AML-193 (cell line): ENCODE measurements at places on chromosomes 4 and X.

GRCh38 chr4:109676886-109677285 lies 26.4 kb downstream of the CASP6 start:
- DNase-seq = no peak

DNA sequence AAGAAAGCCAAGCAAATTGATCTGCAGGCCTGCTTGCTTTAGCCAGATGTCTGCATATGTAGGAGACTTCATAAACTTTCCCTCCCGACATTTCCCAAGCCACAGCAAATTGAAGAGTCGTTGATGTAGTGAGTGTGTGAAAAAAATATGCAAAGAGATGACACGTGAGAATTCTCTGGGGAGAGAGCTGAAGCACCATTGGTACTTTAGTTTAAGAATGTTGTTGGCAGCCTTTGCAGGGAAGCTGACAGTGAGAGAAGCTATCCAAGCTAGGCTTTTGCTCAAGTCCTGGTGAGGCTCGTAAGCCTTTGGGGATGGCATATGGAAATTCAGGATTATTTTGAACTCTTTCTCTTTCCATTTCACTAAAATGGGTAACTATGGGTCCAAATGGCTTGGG lies 87.5 kb downstream of the GLRA2 start:
- DNase-seq = no peak

DNA sequence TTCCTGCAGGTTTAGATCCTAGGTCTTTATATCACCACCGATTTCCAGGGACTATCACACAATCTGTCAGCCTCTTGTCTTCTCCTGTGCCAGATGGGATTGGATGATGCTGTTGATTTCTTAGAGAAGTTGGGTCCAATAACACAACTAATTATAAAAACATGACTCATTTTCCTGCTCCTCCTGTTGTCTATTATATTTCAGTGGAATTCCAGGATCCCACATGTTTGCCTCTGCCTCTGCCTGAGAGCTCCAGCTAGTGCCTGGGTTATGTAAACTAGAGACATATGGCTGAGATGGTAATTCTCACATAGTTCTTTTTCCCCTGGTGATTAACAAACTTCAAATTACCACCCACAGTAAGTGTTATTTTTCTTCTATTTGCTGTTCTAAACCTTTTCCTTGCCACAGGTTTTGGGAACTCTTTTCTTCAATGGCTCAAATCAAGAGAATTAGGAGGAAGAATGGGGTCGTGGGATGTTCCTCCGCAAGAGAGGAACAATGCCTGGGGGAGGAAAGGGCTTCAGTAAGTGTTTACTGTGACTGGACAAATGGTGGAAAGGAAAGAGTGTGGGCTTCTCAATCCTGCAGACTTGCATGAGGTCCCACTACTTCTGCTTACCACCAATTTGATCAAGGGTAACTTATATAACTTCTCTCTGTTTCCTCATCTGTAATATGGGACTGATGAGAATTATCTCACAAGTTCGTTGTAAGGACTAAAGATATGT lies 3.4 kb upstream of the HOPX start:
- no peak for DNase-seq

GRCh38 chr4:119615068-119615719 lies 13.4 kb downstream of the PDE5A start:
- DNase-seq = no peak

DNA sequence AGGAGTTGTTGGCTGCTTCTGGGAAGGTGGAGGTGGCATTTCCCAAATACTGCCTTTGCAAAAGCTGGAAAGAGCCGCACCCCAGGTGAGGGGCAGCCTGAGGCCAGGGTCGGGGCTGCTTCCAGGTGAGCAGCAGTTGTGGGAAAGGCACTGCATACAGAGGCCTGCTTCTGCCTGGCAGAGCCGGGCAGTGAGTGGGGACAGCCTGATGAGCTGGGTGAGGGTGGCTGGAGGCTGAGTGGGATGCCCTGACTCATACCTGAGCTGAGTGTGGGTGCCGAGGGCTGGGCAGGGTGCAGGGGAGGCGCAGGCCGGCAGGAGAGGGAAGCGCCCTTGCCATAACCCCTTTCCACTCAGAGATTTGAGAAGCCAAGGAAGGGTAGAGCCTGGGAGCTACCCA lies 6.5 kb upstream of the PSAPL1 start:
- DNase-seq = no peak

- no peak for DNase-seq
These were observed 38.5 kb downstream of the AGA start for GRCh38 chr4:177403746-177404145.

DNA sequence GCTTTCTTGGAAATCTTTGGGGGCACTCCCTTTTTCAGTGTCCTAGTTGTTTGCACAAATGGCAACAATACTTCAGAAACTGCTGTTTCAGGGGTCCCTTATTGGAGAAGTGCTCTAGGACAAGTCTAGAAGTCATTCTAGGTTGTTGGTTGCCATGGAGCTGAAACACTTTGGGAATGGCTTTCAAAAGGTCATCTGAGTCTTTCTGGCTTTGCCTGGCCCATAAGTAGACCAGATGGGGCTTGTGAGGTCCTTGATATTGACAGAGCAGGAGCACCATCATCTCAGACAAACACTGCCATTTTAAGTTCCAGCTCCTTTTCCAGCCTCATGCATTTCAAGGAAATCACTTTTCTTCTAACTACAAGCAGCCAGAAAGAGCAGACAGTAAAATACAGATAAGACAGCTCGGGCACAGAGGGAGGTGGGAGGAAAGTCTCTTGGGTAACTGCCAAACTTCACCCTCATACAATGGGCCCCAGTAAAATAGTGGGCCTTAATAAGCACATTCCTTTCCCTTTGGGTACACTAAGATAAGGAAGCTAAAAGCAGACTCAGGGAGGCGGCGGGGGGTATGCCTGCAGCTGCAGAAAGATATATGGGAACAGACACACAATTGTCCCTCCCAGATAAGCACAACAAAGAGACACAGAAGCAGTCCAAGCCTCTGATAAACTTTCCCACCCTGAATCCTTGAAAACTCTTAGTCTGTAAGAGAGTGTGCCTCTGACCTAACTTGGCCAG lies 8.5 kb upstream of the NXF3 start:
- no peak for DNase-seq

DNA sequence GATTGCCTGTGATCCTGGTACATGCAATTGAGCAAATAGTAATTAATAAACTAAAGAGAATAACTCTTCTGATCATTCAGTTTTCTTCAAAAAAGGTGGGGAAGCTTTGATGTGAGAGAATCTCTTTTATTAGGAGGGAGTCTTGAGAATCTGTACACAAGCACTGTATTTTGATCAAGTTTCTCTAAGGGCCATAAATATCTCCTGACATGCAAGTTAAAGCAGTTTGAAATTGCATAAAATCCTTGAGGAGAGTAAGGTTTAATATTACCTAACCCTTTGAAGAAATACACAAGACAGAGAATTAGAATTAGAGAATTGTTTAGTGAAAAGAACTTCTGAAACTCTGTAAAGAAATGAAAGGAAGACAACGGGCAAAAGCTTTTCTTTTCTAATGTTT lies 326.9 kb downstream of the FAT4 start:
- DNase-seq = no peak

DNA sequence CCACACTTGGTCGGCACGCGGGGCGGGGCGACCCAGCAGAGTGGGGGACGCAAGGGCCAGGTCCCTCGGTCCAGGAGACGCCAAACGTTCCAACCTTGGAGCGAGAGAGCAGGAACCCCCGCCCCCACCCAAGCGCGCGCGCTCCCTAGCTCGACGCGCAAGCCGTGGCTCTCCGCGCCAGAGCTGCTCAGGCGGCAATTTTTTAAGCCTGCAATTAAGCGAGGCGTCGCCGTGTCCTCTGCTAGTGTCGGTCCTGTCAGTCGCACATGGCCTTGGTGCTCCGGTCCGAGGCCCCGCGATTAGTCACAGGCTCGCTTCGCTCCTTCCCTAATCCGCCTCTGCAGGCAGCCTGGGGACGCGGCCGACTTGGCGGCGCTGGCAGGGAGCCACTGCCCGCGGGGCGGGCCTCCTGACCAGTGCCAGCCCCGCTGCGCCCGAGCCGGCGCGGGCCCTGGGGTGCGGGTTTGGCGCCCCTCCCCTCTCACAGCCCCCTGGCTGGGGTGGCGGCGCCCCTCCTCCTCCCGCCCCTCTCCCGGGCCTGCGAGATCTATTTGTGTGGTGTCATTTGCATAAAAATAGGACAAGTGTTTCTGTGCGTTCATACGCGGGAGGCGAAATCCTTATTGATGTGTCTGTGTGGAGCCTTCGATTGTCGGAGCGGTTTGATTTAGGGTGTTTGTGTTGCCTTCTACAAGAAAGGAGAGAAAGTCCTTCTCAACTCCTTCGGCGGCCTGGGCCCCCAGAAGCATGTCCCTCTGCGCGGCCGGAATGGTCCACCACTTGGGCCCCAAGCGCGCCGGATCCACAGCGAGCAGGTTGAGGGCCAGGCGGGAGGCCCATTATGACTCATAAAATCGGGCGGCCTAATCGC lies 9.8 kb upstream of the BCOR start:
- no peak for DNase-seq

DNA sequence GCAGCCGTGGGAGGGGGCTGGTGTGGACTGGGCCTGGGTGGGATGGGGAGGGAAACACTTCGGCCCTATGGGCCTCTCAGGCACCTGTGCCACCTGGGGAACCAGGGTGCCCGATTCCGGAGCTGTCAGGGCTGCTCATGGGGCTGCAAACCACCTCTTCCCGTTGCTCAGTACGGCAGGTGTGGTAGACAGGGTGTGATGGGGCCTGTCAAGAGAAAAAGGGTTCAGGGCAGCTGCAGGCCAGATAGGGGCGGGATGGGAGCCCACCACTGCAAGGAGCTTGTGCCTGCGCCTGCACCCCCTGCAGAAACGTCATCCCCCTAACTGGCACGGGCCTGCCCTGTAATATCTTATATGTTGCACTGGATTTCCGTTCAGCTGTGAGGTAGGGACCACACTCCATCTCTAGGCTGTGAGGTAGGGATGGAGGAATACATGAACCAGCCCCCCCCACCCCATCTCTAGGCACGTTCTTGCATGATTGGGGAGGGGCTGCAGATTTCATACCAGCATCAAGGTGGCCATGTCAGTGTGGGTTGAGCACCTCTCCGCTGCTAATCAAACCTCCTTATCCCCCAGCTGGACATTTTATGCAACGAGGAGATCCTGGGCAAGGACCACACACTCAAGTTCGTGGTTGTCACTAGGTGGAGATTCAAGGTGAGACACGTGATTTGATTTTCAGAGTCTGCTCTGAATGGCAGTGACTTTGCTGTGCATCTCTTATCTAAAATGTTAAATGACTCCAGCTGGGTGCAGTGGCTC lies 59.0 kb downstream of the PCGF3 start:
- DNase-seq = no peak
